Suppressor macrophage treated with lipopolysaccharide for 4 hours (primary cell): ENCODE measurements at places on chromosomes 5 and 9.

- DNase-seq = no peak
These were observed 9.5 kb downstream of the GAPVD1 start for GRCh38 chr9:125271081-125271480.

GRCh38 chr9:135486267-135487065 is 6.9 kb downstream of the PPP1R26 start:
- DNase-seq = no peak

- DNase-seq = no peak
These were observed 20.4 kb downstream of the FNIP1 start for GRCh38 chr5:131776450-131776849.

- DNase-seq = no peak
These were observed 384.8 kb downstream of the ELAVL2 start for GRCh38 chr9:23441275-23441674.

DNA sequence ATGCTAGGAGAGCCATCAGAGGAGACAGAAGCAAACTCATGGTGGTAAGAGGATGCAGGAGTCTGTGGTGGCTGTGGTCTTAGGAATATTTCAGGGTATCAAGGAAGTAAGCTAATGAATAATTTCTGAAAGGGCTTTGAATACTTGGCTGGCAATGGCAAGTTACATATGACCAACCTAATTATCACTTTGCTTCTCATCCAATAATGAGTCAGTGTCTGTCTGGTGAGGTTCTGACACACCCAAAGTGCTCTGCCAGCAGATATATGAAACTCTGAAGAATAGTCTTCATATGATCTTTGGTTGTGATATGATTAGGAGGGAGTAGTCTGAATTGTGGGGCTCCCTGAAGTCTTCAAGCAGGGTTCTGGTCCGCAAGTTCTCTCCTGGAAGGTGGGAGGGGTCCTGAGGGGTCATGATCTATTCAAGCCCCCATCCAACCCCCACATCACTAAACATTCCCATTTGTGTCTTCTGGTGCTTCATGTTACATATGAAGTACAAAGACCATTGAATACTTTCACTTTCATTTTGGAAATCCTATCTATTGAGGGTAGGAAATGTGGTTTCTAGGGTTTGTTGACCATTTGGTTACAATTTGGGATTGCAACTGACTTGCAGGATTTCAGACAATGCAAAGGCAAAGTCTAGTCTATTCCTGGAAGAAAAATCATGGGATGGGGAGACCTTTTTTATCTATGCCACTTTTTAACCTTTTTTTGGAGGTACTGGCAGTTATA is 199.9 kb upstream of the CDKN2B start:
- peak; percentile 29 for DNase-seq

GRCh38 chr9:4787876-4788275 is 4.9 kb upstream of the RCL1 start:
- DNase-seq = no peak

- no peak for DNase-seq
These were observed 146.1 kb downstream of the PLCXD3 start for GRCh38 chr5:41364346-41364745.

- peak; percentile 58 for DNase-seq
These were observed 425 bp downstream of the PTPA start for GRCh38 chr9:129111528-129112151.

GRCh38 chr5:92518318-92518904 is 1062.6 kb downstream of the NR2F1-AS1 start:
- no peak for DNase-seq

GRCh38 chr9:108671794-108672193 is 184.0 kb downstream of the ACTL7B start:
- DNase-seq = no peak

DNA sequence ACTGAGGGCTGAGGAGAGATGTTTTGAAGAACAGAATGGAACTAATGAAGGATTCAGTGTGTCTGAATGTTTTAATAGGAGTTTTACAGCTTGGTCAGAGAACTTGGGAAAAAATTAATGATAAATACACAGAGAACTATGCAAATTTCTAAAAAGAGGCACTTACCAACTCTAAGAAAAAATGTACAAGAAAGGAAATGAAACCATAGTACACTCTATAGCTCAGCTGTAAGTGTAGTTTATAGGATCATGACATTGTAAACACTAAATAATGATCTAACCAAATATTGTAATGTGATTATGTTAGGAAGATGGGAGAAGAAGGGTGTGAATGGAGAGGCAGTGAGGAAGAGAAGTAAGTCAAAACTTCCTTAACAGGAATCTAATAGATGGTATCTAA is 205.2 kb downstream of the SEC61B start:
- no peak for DNase-seq

DNA sequence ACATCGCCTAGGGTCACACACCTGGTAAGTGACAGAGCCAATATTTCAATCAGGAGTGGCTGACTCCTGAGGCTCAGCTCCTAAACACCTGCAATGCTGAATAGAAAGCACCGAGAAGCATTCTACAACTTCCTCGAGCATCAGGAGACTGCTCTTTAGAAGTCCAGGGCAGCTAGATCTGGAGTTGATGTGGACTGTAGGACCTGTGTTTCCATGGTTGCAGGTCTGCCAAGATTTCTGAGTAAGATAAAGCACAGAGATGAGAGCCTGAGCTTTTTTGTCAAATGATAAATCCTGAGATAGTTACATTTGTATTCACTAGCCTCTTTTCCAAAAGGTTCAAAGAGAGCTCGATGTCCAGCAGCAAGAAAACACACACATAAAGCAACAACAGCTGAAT is 43.8 kb downstream of the YIPF5 start:
- DNase-seq = no peak

DNA sequence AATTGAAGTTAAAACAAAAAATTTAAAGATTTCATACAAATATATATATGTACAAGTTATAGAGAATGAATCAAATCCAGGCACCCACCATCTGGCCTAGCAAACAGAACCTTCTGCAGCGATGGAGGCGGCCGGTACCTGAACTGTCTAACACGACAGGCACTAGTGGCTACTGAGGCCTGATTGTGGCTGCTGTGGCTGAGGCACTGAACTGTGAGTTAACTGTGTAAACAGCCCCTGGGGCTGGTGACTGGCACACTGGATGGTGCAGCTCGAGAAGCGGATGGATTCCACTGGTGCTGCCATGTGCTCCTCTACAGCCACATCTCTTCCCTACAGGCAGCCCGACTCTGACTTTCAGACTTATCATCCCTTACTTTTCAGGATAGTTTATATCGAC is 82.4 kb downstream of the RAPGEF1 start:
- no peak for DNase-seq

DNA sequence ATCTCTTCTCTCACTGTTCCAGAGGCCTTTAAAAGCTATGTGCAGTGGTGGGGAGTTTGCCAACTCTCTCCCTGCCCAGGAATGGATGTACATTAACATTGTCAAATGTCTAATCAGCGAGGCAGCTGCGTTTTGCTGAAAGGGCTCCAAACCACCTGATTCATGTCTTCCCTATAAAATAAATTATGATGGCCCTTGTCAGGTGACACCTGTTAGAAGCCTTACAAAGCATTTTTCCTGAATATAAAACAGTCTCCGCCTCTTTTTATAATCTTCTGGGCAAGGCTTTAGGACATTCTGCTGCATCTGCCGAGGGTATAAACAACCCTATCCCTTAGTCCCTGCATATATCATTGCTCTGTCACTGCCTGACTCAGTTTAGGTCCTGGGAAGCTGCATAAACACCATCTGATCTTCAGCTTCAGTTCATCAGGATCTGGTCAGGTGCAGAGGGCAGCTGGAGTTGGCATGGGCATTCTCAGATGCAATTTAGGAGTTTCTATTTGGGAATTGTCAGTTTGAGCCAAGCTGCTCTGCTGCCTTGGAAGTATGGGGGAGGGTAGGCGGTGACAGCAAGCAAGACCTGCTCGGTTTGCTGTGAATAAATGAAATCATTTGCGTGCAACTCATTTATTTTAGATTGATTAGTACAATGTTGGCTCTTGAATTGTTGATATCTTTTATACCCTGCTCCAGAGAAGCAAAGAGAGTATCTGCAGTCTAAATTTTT is 103.5 kb downstream of the ACER2 start:
- no peak for DNase-seq

- no peak for DNase-seq
These were observed 694.6 kb downstream of the DNAH5 start for GRCh38 chr5:13249854-13250253.

- no peak for DNase-seq
These were observed 153.2 kb downstream of the GOLPH3 start for GRCh38 chr5:32020946-32021345.

GRCh38 chr5:81708889-81709288 is 42.0 kb downstream of the SSBP2 start:
- DNase-seq = no peak

GRCh38 chr5:149320791-149321330 is 24.4 kb upstream of the GRPEL2 start:
- DNase-seq = no peak

DNA sequence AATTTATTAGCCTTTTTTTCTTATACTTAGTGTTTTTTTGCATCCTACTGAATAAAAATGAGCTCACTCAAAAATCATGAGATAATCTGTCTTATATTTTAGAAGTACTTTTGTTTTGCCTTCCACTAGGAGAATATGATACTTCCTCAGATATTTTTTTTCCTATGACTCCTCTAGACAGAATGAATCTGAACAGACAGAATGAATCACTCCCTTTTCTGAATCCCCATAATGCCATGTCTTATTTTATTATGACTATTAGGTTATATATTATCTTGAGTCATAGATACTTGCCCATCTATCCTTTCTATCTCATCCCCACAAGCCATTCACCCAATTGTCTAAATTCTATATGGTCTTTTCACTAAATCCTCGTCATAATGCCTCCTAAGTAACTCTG is 134.6 kb downstream of the BRINP1 start:
- DNase-seq = no peak

GRCh38 chr5:180736536-180736935 is 3.3 kb downstream of the OR2Y1 start:
- no peak for DNase-seq

GRCh38 chr9:86721843-86722705 is 225.2 kb downstream of the GAS1 start:
- DNase-seq = no peak

DNA sequence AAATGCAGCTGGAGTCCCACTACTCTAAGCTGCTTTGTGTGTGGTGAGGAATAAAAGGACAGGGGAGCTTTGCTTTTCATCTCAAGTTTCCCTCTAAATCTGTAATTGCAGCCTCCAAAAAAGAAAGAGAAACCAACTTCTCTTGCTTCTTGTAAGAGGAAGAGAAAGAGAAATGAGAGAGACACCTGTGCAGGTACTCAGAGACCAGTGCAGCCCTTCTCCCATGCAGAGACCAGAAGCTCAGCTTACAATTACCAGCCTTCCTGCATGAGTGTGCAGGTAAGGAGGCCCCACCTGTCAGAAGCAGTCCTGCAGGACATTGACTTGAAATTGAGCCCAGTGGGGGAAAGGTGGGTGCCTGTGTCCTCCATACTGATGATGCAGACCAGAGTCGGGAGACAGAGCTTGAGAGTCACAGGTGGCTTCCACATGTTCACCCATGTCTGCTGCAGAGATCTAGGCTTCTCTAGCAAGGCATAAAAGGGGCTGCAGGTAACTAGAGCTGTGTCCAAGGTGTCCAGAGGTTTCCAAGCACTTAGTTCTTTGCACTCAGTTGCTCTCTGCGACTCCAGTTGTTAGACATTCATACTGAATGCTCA is 15.3 kb upstream of the MED10 start:
- no peak for DNase-seq

GRCh38 chr5:107422494-107422893 is 248.2 kb downstream of the EFNA5 start:
- no peak for DNase-seq

- DNase-seq = no peak
These were observed 822 bp downstream of the RASEF start for GRCh38 chr9:83061990-83062650.

- no peak for DNase-seq
These were observed 120.3 kb upstream of the SPATA31C2 start for GRCh38 chr9:88258601-88259000.

DNA sequence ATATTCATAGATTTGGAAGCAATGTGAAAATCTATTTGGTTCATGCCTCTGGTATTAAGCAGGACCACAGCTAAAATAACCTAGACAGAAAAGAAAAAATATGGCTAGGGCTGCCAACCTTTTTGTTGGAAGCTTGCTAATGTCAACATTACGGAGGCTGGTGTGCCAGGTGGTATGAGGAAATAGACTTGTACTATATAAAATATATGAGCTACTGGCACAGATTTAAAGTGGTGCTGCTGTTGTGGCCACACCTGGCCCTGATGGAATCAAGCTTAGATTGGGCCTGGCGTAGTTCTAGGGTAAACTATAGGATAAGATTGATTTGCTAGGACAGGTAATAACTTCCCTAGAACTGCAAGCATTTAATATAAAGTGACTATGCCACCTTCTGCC is 10.6 kb upstream of the PARP8 start:
- no peak for DNase-seq

GRCh38 chr5:146560205-146560812 is 44.3 kb upstream of the GPR151 start:
- no peak for DNase-seq

- DNase-seq = peak; percentile 68
These were observed 127.9 kb upstream of the PTGER4 start for GRCh38 chr5:40551496-40552491.

GRCh38 chr9:91193087-91193657 is 168.5 kb downstream of the AUH start:
- peak; percentile 98 for DNase-seq

GRCh38 chr5:78360674-78360923 is 182 bp downstream of the SCAMP1 start:
- no peak for DNase-seq

- DNase-seq = no peak
These were observed 576.7 kb upstream of the ACO1 start for GRCh38 chr9:31807574-31808256.

DNA sequence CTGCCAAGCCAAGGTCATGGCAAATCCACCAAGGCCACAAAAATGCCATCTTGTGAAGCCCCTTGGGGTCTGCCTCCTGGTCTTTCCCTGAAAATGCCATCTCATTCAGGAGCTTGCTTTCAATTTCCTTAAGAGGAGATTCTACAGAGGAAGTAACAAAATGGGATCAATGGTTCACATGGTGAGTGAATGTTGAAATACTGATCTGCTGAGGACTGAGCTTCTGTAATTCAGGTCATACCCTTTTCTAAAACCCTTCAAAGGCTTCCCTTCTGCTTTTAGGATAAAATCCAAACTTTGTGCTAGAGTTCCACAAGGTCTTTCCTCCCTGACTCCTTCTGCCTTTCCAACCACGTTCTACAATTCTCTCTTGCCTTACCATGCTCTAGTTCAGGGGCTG is 24.7 kb upstream of the NR3C1 start:
- DNase-seq = peak; percentile 78
